ENCODE measurements at places on chromosomes 7 and 10.

DNA sequence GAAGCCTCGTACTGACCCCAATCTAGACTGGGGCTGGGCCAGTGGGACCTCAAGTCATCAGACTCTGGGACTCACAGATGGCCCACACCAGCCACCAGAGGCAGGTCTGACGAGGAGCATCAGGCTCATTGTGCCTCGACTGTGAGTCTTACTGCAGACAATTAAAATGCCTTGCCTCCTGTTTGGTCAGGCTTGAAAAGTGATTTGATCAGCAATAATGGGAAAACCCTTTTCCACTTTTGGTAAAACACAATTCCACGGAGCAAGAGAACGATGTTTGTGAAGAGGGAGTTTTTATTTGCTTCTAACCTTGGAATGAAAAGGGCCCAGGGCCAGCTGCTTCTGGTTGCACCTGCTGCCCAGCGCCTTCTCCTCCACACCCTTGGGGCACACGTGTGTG is 43.9 kb downstream of the C10orf143 start:
- no peak for DNase-seq

DNA sequence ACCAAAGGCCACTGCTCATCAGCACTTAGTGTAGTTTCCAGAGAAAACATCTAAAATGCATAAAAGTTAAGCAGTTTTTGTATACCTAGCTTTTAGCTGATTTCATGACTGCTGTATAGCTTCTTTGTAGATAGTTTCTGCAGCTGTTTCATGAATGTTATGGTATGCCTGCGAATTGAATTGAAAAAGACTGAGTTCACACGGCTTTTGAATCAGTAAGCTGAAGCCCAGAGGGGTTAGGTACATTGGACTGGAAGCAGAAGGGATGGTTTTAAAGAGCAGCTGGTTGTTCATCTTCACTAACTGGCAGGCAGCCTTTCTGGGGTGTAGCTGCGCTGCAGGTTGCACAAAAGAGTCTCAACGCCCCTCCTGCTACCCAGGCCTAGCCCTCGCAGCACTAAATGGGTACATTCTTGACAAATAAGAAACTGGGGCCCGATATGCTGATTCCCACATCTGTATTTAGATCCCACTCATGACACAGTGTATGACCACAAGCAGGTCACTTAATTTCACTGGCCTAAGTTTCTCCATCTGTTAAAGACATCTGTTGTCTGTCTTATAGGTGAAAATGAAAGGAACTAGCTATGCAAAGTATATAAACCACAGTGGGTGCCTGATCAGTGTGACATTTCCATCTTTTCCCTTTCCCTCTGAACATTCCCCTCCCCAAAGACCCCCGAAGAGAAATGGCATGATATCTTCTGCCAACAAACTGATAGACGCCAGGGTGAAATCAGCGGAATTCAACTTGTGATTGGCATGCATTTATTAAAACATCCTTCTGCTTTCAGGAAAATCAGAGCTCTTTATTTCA is 85.9 kb upstream of the AGBL3 start:
- no peak for DNase-seq

DNA sequence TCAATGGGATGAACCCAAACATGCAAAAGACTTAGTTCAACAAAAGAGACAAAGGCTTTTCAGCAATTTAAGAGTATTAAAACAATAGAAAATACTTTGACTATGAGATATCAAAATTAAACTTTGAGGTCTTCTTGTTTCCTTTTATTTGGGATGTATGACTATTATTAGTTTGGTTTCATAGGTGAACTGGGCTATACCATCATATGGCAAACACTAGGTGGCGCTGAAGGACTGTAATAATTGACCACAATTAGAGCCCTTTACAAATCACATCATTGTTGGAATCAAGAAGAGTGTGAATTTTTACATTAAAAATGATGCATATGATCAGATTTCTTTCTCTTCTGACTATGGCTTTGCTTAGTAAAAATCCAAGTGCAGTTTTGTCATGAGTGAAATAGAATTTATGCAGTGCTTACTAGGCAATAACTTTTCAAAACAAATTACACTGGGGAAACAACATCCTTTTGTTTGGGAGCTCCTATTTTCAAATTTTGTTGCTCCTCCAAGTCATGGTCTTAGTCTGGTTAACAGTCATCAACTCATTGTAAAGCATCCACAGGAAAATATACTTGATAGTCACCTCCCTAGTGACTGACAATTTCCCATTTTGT is 14.7 kb upstream of the NXPH1 start:
- DNase-seq, result peak; percentile 21

DNA sequence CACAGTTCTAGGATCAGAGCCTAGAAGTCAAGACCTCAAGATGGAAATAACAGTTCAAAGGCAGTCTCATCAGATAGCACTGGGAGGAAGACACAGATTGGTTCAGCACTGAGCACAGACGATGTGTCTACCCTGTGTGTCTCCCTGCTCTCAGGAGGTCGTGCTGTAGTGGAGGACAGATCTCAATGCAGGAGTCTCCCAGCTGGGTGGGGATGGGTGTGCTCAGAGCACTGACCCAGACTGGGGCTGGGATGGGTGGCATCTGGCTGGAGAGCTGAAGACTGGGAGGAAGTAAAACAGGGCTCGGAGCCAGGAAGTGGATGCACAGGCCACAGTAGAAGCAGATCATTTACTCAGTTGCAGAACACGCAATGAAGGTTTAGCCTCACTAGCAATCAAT is 69.5 kb upstream of the GDF10 start:
- no peak for DNase-seq

DNA sequence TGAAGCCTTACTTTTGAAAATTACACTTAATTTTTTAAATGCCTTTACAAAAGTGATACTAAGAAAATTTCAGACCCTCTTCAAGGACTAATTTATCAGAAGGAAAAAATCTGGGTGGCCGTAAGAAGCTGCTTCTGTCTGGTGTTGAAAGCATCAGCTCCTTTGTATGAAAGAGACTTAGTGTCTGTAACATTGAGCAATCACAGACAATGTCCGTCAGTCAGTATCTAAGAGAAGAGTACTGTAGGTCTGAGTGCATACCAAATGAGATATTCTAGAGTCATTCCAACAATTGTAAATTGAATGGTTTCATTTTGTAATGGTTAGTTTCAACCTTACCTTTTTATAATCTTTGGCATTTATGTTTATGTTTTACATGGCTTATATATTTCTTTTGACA is 11.1 kb upstream of the MDFIC start:
- no peak for DNase-seq

DNA sequence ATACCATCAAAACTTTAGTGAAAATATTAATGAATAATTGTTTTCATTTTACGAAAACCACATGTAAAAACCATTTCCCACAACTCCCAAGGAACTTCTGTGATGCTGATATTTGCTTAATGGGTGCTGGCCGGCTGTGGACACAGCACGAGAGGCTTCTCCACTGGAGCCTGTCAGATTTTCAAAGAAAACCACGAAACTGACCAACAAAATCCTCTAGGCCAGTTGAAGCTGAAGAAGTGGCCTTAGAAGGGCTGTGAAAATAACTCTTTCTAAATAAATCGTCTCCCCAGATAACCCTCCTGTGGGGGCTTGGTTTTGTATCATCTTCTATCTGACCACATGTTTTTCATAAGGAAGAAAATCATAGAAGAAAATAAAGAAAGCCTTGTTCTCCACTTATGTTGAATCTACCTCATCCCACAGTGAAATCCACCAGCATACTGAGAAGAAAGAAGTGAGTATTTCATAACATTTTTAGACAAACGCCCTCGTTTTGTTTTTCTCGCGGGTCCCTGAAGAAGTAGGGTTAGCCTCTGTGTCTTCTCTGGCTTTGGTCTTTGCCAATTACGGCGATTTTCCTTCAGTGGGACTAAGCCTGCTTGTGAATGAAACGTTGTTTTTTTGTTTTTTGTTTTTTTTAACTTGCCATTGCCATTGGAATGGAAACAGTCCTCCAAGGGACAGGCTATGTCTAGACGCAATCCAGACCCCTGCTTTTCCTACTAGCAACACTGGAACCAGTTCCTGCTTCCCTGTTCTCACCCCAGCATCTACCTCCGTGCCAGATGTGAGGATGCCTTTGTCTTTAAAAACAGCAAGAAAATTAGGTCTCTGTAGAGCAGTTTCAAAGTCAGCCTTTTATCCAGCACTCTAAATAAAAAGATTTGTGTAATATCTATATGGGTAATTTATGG is 123.9 kb downstream of the ADAM12 start:
- no peak for DNase-seq

GRCh38 chr10:96344178-96344577 is 14.6 kb downstream of the OPALIN start:
- no peak for DNase-seq

DNA sequence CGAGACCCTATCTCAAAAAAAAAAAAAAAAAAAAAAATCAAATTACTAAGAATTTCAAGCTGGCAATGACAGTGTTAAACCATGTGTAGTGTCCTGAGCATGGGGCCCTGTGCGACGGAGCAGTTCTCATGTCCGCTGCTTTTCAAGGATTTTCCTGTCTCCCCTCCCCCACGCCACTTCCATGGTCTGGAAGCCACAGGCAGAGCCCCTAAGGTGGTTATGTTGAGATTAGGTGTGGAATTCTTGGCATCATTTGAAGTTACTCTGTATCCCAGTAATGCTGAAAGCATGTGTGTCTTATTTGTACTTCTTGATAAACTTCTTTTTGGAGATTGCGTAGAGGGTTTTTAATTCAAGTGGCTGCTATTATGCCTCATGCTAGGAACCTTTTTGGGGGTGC is 65.2 kb downstream of the PFKFB3 start:
- DNase-seq, result no peak

All from frontal cortex (tissue), 4 donors.